ENCODE measurements at places on chromosomes 2 and 18.

- no peak for DNase-seq
These were observed 45.9 kb downstream of the NCK2 start for GRCh38 chr2:105790461-105791149.

GRCh38 chr2:228039752-228040534 is 141.5 kb downstream of the SPHKAP start:
- DNase-seq = peak; percentile 15

DNA sequence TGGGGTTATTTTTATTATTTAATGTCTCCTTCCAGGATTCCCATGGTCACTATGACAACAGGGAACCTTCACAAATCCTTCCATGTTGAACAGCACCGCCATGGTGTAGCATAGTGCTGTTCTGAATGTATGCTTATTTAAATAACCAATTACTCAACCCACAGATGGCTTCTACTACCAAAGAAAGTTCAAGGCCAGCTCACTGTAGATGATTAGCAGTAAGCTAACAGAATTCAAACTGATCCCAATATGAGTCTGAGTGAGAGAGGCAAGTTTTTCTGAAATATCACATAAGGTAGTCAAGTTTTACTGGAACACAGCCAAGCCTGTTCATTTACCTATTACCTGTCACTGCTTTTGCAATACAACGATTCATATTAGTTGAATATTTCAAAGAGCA is 51.2 kb downstream of the CLASP1 start:
- no peak for DNase-seq

DNA sequence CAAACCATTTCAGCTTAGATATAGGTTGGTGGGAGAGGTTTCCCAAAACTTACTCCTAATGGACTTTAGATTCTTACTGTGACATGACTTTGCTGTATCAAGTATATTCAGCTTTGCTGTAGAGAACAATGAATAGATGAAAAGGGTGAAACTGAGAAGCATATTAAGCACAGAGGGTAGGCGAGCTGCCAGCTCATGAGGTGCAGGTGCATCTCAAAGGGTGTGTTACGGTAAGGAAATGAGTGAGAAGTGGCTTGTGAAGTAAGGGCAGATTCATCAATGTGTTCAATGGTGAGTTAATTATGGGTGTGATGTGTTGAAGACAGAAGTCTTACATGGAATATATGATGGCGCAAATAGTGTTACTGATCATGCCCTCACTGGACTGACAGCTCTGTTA is 49.3 kb downstream of the CD8B2 start:
- no peak for DNase-seq

DNA sequence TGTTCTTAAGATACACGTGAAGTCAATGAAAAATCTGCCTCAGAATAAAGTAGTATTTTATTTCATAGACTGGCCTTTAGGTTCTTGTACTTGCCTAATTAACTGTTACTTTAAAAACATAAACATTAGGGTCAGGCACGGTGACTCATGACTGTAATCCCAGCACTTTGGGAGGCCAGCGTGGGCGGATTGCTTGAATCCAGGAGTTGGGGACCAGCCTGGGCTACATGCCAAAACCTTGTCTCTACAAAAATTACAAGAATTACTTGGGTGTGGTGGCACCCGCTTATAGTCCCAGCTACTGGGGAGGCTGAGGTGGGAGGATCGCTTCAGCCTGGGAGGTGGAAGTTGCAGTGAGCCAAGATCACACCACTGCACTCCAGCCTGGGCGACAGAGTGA is 16.0 kb upstream of the SNORC start:
- peak; percentile 91 for DNase-seq

DNA sequence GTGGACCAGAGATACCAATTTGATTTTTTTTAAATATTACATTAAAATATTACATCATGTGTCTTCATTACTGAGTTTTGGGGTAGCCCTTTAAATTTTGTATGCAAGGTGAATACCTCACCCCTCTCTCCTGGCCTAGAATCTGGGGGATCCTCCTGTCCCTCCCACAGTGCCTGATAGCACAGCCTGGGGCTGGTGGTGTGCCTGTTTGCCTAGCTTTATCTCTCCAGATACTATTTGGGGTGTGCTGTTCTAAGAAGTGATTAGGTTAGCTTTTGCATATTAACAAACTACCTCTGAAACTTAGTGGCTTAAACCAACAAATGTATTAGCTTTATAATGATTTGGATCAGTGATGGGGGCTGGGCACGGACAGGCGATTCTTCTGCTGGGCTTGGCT is 20.7 kb upstream of the B3GNT7 start:
- no peak for DNase-seq

DNA sequence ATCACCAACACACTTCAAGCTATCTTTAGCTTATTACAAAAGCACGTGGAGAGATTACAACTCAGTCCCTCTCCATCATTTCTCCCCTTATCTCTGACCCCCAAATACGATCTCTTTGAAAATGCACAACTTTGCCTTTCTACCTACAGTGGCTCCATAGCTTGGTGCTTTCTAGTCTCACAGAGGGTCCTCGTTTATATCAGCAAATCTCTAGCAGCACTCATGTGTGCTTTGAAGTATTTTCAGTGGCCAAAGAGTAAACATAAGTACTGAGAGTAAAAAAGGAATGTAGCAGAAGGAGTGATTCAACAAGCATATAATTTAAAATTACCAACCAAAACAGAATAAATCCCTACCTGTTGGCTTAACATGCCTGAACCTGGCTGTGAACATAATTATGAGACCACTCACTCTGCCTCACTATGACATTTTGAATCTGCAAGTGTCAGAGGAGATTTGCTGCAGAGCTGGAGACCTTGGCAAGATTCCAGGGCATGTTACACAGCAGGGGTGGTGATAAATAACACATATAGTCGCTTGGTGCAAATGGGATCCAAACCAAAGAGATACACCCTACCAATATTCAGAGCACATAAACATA is 54.6 kb downstream of the LAMA3 start:
- DNase-seq = no peak

GRCh38 chr2:109647636-109648035 is 33.5 kb downstream of the SOWAHC start:
- DNase-seq = peak; percentile 40

GRCh38 chr2:227493524-227493923 is 21.6 kb downstream of the AGFG1 start:
- DNase-seq = no peak

GRCh38 chr18:66523219-66523991 is 80.5 kb downstream of the CDH19 start:
- DNase-seq = no peak

DNA sequence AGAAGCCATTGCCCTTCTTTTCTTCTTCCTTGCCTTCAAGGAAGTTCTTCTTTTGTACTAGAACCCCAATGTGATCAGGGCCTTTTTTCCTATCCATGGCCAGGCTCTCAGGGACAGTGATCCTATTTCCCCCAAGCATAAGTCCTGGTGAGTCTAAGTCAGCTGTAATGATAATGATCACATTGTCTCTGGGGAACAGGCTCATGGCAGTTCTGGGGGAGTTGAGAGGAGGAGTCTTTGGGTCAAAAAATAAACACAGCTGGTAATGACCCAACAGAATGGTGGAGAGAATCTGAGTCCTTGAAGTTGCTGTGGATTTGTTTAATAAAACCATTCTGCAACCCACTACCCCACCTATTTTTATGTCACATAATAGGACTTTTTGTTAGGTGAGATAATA is 96.6 kb downstream of the SOCS6 start:
- DNase-seq = peak; percentile 18

DNA sequence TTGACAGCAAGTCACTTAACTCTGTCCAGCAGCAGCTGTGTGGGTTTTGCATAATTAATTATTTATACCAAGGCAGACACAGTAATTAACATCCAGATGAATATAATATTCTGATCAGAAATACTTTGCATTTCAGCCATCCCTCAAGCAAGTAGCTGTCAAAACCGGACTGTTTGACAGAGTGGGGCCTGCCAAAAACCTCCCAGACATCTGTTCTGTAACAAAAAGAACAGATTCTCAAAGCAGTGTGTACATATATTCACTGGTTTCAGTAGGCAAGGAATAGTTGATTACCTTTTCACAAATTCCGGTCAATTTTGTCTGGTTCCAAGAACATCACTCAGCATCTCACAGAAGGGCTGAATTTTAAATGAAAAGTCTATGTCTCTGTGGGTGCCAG is 291.6 kb downstream of the CMPK2 start:
- DNase-seq = no peak

DNA sequence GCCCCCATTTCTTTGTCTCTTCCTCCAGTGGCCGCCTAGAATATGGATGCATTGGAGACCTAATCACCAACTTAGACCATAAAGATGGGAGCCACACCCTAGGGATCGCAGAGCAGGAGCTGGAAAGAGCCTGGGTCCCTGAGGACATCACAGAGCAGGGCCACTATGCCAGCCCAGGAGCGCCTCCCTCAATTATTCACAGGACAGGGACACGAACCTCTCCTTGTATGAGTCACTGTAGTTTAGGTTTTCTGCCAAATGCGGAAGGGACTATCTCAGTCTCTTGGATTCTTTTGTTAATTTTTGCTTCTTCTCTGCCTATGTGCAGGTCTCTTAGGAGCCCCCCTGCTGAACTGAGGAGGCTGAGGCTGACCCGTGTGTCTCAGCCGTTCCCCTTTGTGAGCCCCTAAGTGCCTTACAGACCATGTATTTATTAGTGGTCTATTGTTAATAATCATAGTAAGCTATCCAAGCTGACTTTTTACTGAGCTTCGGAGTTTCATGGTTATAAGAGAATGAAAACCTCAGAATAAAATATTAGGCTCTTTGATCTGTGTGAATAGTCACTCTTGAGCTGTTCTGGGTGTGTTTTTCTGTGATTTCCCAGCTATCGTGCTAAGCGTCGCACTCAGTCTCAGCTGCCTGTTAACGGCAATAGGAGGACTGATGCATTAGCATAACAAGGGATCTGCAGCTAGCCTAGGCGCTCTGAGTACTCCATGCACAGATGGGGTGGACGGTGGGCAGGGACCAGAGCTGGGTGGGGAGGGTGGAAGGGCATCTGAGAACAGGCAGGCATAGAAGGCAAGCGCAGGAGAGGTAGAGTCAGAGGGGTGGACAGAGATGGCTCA is 12.7 kb upstream of the PTPN4 start:
- no peak for DNase-seq

DNA sequence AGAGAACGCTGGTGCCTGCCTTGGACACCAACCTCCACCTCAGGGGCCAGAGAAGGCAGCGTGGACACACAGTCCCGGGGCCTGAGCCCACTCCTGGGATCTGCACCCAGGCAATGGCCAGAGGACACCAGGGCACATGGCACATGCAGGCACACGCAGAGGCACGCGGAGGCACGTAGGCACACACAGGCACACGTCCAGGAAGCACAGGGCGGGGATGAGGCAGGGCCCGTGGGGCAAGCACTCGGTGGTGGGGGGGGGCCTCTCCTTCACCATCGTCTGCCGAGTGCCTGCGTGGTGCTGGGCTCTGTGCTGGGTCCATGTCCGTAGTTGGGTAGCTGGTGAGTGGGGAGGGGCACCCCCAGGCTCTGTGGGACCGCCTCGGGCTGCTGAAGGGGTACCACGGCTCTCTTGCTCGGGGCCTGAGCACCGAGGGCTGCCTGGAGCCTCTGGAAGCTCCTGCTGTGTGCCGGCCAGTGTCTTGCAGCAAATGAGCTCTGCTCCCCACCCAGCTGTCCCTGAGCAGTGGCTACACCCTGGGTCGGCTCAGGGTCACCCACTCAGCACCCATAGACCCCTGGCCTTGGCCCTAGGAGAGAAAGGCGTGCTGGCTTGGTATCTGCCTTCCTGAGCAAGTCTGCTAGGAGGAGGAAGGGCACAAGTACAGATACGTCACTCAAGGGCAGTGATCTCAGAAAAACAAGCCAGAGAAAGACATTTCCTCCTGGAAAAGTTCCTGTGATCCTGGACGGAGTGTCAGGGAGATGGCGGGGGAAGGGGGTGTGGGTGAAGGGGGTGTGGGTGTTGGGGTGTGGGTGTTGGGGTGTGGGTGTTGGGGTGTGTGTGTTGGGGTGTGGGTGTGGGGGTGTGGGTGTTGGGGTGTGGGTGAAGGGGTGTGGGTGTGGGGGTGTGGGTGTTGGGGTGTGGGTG is 26.4 kb downstream of the RTP5 start:
- peak; percentile 75 for DNase-seq

GRCh38 chr2:119516121-119516520 is 8.2 kb downstream of the SCTR start:
- DNase-seq = no peak

- DNase-seq = no peak
These were observed 87.4 kb downstream of the EML4 start for GRCh38 chr2:42256505-42256904.

- DNase-seq = no peak
These were observed 1004.6 kb upstream of the TMEFF2 start for GRCh38 chr2:193199322-193199721.

GRCh38 chr2:55459714-55460274 is 40.1 kb upstream of the CCDC88A start:
- no peak for DNase-seq

GRCh38 chr2:136439064-136439676 is 321.2 kb upstream of the CXCR4 start:
- DNase-seq = no peak

- no peak for DNase-seq
These were observed 259.5 kb upstream of the CYRIA start for GRCh38 chr2:16925145-16925544.

DNA sequence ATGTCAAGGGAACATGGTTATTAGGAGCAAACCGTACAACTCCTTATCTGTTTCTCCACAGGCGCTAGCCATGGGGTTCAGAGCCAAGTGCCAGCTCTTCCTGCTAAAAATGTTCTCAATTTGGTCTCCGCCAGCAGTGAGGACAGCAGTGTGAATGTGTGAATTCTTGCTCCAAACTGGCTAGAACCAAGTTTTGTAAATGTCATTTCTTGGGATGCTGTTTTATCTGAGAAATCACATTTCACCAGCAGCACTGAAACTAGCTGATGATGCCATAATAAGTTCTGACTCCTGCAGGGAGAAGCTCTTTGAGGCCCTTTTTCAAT is 140.6 kb upstream of the LGALSL start:
- DNase-seq = no peak

- DNase-seq = no peak
These were observed 91.0 kb upstream of the FZD5 start for GRCh38 chr2:207860685-207861084.

GRCh38 chr2:172101821-172102390 is 794 bp downstream of the DLX2 start:
- no peak for DNase-seq

GRCh38 chr2:230794497-230794896 is 70.2 kb upstream of the ITM2C start:
- peak; percentile 43 for DNase-seq

DNA sequence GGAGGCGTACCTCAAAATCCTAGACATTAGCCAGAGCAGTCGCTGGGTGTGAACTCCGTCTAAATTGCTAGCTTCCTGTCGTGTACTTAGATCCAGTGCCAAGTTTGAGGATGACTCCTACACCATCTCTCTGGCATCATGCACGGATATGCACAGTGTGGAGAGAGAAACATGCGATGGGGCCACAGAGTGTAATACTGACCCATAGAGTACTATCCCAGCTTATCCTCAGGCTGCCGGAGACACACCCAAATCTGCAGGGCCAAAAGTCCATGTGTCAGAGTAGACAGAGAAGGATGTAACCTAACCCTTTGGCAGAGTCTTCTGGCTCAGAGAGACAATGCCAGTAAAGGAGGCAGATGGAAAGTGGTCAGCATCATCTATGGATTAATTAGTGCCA is 84.2 kb downstream of the ARL4C start:
- peak; percentile 23 for DNase-seq

- DNase-seq = no peak
These were observed 10.7 kb downstream of the PSTPIP2 start for GRCh38 chr18:46061387-46061786.

Measured in fibroblast of villous mesenchyme (primary cell).